AG04450 (cell line): ENCODE measurements at places on chromosomes 7 and 10. TPM values are rescaled to one million over a fixed set of nuclear protein-coding genes. Genes with fewer than 3 reads are reported as not detected.

EPHA1 gene
- 0.09 TPM in 1 of 2 replicates, not detected in the other for polyA plus RNA-seq

TMEM236 gene
- 0.01 and 0.02 TPM in 2 replicates for polyA plus RNA-seq

ZMIZ1 gene
- 7.6 and 12.8 TPM in 2 replicates for polyA plus RNA-seq

EN2 gene
- polyA plus RNA-seq: not detected in 2 replicates

AOC1 gene
- not detected in 2 replicates for polyA plus RNA-seq

HEPACAM2 gene
- not detected in 2 replicates for polyA plus RNA-seq
